ENCODE measurements at places on chromosomes 6 and 20. TPM values are rescaled to one million over a fixed set of nuclear protein-coding genes. Genes with fewer than 3 reads are reported as not detected.

Gene CDC5L
- total RNA-seq = 28.5 TPM

Gene MRAP2
- not detected for total RNA-seq

Gene POU5F1
- not detected for total RNA-seq

Gene SNAP25
- 0.17 TPM for total RNA-seq

Gene NEDD9
- total RNA-seq = 57.5 TPM

Gene TSPYL4
- 17.2 TPM for total RNA-seq

Gene ECT2L
- not detected for total RNA-seq

Gene TMEM170B
- total RNA-seq = 2.9 TPM

Gene PAK5
- total RNA-seq = not detected

Gene HDGFL1
- total RNA-seq = not detected

Gene CYP21A2
- 0.23 TPM for total RNA-seq

Gene COL12A1
- total RNA-seq = not detected

Gene IL17F
- 1.5 TPM for total RNA-seq

Gene PPP1R3G
- total RNA-seq = 0.04 TPM

Gene GMDS
- 37.1 TPM for total RNA-seq

Gene C6orf141
- total RNA-seq = not detected

Gene PRICKLE4
- not detected for total RNA-seq

Gene HLA-DQB1
- 11.6 TPM for total RNA-seq

Gene DNAH8
- 0.04 TPM for total RNA-seq

Gene GSTA3
- total RNA-seq = not detected

Gene MOG
- total RNA-seq = not detected

Gene LRRN4
- total RNA-seq = not detected

Gene COL21A1
- total RNA-seq = not detected

Gene NHSL1
- 0.38 TPM for total RNA-seq

Gene CLPSL1
- not detected for total RNA-seq

Gene FBXO9
- total RNA-seq = 59.4 TPM

Gene OVOL2
- not detected for total RNA-seq

Gene KCNG1
- 4.0 TPM for total RNA-seq

Gene RXRB
- total RNA-seq = 44.2 TPM

Gene SRC
- 2.3 TPM for total RNA-seq

Gene DEFB110
- total RNA-seq = not detected

Gene HLA-DRA
- 12.4 TPM for total RNA-seq

Gene CALHM6
- 5.3 TPM for total RNA-seq

Gene LHFPL5
- total RNA-seq = not detected

Gene ANKEF1
- 1.9 TPM for total RNA-seq

Gene SPEF1
- total RNA-seq = 0.10 TPM

Data from activated CD8-positive, alpha-beta memory T cell treated with anti-CD3 and anti-CD28 coated beads for 36 hours (primary cell).